ENCODE measurements at places on chromosomes 12 and 14. TPM values are rescaled to one million over a fixed set of nuclear protein-coding genes. Genes with fewer than 3 reads are reported as not detected.

The KRT86 gene
- 0.36 TPM for total RNA-seq

The MMP19 gene
- total RNA-seq, result 24.7 TPM

The GNB3 gene
- 3.9 TPM for total RNA-seq

DNA sequence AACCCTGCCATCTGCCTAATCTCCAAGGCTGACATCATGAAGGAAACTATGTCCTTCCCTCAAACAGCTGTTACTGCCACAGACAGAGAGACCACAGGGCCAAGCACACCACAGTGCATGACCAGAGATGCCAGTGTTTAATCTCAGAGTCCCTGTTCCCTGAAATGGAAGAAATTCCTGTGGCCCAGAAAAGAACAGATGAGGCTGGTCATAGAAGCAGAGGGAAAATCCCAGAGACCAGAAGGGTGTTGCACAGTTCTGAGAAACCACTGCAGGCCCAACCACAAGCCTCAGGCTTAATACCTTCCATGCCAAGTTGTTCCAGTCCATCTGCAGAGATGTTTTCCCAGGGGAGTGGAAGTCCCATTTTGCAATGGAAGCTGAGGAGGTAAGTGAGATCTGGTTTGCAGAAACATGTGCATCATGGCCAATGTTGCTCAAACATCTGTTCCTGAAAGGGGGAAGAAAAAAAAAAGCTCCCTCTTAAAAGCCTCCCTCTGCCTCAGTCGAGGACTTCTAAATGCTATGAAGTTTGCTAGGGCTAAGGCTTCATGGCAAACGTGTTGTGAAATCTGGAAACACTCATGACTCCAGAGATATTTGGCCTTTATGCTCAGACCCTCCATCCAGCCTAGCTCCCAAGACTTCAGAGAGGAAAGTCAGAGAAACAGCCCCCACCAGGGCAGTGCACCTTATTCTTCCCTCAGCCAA lies 98.6 kb downstream of the SCARB1 start:
- peaks cover 14% of the 10 kb centered on the region for H3K36me3 ChIP-seq
- no peak overlapping the region for H3K4me3 ChIP-seq
- peaks cover 58% of the 10 kb centered on the region for H3K4me1 ChIP-seq
- DNase-seq, result peak; percentile 66
- H3K27ac ChIP-seq, result peak overlapping the region; percentile 57
- H3K27me3 ChIP-seq, result peaks cover 5% of the 10 kb centered on the region

GRCh38 chr14:32938719-32939253 lies at the start of gene NPAS3:
Gene NPAS3, plus strand, starts transcription at chr14:32938879.
- H3K27me3 ChIP-seq, result peaks cover 49% of the 10 kb centered on the region
- peak within 1 kb of the TSS; percentile 91 for H3K4me3 ChIP-seq
- peaks cover 16% of the 10 kb centered on the region for H3K4me1 ChIP-seq
- no peak for DNase-seq
- H3K36me3 ChIP-seq, result no peaks in the 10 kb centered on the region
- peak within 1 kb of the TSS; percentile 48 for H3K27ac ChIP-seq

GRCh38 chr12:29320295-29321085 lies 60.5 kb downstream of the ERGIC2 start:
- peak; percentile 92 for DNase-seq
- no peaks in the 10 kb centered on the region for H3K27me3 ChIP-seq
- peaks cover 29% of the 10 kb centered on the region for H3K36me3 ChIP-seq

GRCh38 chr14:103155010-103155409 lies 31.7 kb downstream of the TNFAIP2 start:
- no peak overlapping the region for H3K4me3 ChIP-seq
- H3K36me3 ChIP-seq, result no peaks in the 10 kb centered on the region
- no peak overlapping the region for H3K27ac ChIP-seq
- H3K27me3 ChIP-seq, result peaks cover 46% of the 10 kb centered on the region

GRCh38 chr14:99264691-99265450 lies 7.1 kb downstream of the BCL11B start:
- no peak for DNase-seq
- no peak overlapping the region for H3K27ac ChIP-seq
- peaks cover 50% of the 10 kb centered on the region for H3K27me3 ChIP-seq
- H3K36me3 ChIP-seq, result no peaks in the 10 kb centered on the region

DNA sequence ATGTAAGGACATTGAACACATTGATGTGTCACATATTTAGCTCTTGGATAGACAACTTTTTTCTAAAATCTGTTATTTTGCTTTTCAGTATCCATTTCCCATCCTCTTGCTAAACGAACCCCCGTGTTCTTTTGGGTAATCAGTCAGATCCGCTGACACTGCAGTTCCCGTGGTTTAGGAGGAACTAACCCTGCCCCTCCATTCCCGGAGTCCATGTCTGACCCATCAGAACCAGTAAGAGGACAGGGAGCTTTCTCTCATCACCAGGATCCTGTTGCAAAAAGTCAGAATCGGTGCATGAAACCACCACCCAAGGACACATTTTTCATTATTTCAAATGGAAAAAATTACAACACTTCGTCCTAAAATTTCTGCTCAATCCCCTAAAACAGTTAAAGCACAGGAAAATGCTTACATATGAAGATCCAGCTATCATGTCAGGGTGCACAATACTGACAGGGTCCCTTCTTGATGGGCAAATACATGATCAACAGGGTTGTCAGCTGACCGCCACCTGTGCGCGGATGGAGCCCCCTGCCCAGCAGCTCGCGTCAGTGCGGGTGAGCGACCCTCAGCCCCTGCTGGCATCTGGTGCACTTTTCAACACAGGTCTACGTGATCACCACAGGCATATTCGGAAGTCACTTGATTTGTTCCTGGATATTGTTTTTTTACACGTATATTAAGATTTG lies 276.8 kb downstream of the ADGRD1 start:
- no peak overlapping the region for H3K4me3 ChIP-seq
- H3K27me3 ChIP-seq, result peaks cover 4% of the 10 kb centered on the region
- H3K4me1 ChIP-seq, result no peaks in the 10 kb centered on the region
- no peak for DNase-seq
- no peak overlapping the region for H3K27ac ChIP-seq

GRCh38 chr12:18207266-18207665 lies 54.1 kb upstream of the PIK3C2G start:
- no peak overlapping the region for H3K27ac ChIP-seq
- H3K27me3 ChIP-seq, result peaks cover 6% of the 10 kb centered on the region
- DNase-seq, result no peak

- peaks cover 6% of the 10 kb centered on the region for H3K27me3 ChIP-seq
- DNase-seq, result no peak
- peaks cover 31% of the 10 kb centered on the region for H3K36me3 ChIP-seq
- no peak overlapping the region for H3K4me3 ChIP-seq
Measured at GRCh38 chr12:54282949-54283593, 2.5 kb downstream of the HNRNPA1 start.

DNA sequence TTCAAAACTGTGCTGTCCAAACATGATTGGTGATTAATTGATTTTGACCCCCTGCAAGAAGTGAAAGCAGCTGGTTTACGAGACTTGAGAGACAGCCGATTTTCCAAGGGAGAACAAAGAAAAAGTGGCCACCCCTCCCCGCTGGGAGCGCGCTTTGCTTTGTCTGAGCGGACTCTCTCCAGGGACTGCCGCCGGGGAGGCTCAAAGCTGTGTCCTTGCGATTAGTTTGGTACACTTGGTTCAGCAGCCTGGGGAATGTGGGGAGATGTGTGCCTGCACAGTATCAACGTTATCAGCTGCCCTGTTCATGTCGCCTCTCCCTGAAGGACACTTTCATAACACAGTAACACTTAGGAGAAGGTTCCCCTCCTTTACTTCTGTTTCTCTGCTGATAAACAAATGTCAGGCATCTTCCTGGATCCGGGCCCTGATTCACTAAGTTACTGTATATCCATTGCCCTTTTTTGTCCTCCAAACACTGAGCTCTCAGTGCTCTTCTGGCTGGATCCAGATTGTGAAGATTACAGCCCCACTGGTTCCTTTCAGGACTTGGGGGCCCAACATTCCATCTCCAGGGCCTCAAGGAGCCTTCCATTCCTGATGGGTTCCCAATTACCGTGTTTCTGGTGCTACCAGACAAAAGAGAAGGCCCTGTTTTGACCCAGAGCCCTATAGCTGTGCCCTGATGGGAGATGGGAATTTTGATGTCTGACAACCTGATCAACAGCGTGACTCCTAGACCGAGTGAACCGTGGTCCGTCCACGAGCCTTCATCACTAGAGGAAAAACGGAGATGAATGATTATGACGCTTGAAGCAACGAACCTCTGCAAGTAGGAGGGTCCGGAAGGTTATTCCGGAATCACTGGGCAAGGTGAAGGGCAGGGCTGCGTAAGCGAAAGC lies 31.7 kb upstream of the TUBA1C start:
- peaks cover 19% of the 10 kb centered on the region for H3K4me1 ChIP-seq
- H3K4me3 ChIP-seq, result peak overlapping the region; percentile 66
- H3K27me3 ChIP-seq, result peaks cover 3% of the 10 kb centered on the region
- peaks cover 4% of the 10 kb centered on the region for H3K36me3 ChIP-seq

DNA sequence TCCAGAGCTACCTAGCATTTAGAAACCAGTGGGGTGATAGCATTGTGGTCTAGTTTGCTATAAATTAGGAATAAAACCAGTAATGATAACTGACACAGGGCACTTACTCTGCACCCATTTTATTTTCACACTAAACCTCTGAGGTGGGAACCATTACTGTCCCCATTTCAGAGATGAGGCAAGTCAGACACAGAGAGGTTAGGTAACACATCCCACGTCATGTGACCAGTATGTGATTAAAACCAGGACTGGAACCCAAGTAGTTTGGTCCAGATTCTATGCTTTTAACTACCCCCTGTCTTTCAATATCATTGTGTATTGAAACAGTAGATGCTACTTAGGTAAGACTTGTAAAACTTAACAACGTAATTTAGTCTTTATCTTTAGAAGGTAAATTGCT lies 110.2 kb downstream of the PLXNC1 start:
- DNase-seq, result no peak
- H3K4me3 ChIP-seq, result no peak overlapping the region
- no peaks in the 10 kb centered on the region for H3K36me3 ChIP-seq
- H3K27ac ChIP-seq, result no peak overlapping the region

DNA sequence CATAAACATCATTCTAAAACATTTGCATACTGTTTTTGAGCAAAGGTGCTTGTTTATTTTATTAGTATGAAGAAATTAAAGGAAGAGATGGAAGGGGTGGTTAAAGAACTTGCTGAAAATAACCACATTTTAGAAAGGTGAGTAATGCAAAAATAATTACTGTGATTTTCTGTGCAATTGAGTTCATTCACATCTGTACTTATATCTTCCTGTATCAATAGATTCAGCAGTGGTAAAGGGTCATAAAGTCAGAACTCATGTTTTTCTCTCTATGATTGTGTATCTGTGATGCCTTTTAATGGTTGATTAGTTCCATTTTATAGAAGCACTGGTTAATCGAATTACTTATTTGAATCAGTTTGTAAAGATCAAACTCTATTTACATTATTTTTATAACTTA lies 46.0 kb downstream of the TBK1 start:
- no peak for DNase-seq
- no peak overlapping the region for H3K27ac ChIP-seq
- H3K36me3 ChIP-seq, result peaks cover 5% of the 10 kb centered on the region
- H3K27me3 ChIP-seq, result no peaks in the 10 kb centered on the region
- no peak overlapping the region for H3K4me3 ChIP-seq

GRCh38 chr12:92650228-92650822 lies 52.5 kb upstream of the PLEKHG7 start:
- peak overlapping the region; percentile 55 for H3K4me3 ChIP-seq
- H3K27me3 ChIP-seq, result peaks cover 5% of the 10 kb centered on the region
- no peaks in the 10 kb centered on the region for H3K36me3 ChIP-seq
- peaks cover 19% of the 10 kb centered on the region for H3K4me1 ChIP-seq
- H3K27ac ChIP-seq, result no peak overlapping the region
